Stimulated activated CD4-positive, alpha-beta T cell treated with anti-CD3 and anti-CD28 coated beads, Interleukin-4, amount 100 ng/mL, for 4 hours (primary cell): ENCODE measurements at places on chromosomes 12 and 14.

- DNase-seq, result peak; percentile 76
These were observed at the start of gene MLH3 for GRCh38 chr14:75050852-75051555. MLH3 (minus strand) TSS chr14:75051467; CDS start chr14:75049655, 1,812 bp downstream.

GRCh38 chr12:120194226-120194533 is 335 bp downstream of the GCN1 start:
- no peak for DNase-seq

DNA sequence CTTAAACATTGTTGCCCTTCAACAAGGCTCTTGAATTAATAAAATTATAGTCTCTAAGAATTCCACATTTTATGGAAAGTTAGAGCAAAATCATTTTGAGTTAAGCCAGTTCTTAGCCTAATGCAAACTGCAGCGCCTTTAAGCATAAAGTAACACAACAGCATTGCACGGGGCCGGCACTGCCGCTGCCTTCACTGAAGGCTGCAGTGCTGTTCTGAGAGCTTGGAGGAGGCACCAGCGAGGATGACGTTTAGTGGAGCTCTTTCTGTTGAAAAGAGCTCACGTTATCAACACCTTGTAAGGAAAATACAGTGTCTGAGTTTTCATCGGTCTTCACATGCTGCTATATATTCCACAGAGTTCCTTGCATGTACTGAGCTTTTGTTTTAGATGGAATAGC is 38.3 kb upstream of the DYNC1H1 start:
- DNase-seq, result no peak

DNA sequence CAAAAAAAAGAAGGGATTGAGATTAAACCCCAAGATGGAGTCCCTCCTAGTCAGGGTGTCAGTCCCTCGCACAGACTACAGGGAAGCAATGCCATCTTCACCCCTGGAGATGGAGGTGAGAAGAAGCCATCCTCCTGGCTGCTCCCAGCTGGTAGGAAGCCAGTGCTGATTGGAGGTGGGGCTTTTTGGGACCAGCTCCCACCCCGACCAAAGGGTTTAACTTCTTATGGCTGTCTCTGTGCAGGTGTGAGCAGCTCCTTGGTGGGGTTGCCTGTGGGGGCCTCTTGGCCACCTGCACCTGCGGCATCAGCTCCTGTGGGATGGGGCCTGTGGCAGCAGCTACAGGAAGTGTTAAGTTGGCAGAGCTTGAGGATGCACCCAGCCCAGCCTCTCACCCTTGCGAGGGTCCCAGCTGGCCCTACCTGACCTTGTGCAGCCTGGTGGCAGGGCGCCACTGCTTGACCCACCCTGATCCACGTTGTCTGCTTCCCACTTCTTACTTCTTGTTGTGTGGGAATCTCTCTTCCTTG is 3.8 kb upstream of the KRT86 start:
- DNase-seq, result no peak

DNA sequence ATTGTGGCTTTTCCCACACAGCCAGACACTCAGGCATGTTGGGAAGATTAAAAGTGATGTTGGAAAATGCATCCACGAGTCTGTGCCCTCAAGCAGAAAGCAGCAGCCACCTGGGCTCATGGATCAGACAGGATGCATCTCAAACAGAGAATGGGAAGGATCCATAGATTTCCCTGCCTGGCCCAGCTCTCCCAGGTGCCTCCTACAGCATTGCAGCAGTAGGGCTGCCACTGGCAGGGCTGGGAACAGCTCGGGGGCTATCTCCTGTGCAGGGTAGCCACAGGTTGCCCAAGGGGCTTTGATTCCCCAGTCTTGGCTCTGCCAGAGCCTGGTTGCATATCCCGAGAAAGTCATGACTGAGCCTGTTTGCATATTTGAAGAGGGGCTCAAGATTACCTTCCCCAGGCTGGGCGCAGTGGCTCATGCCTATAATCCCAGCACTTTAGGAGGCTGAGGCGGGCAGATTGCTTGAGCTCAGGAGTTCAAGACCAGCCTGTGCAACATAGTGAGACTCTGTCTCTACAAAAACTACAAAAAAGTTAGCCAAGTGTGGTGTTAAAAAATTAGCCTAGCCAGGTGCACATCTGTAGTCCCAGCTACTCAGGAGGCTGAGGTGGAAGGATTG is 19.5 kb downstream of the C14orf132 start:
- no peak for DNase-seq

DNA sequence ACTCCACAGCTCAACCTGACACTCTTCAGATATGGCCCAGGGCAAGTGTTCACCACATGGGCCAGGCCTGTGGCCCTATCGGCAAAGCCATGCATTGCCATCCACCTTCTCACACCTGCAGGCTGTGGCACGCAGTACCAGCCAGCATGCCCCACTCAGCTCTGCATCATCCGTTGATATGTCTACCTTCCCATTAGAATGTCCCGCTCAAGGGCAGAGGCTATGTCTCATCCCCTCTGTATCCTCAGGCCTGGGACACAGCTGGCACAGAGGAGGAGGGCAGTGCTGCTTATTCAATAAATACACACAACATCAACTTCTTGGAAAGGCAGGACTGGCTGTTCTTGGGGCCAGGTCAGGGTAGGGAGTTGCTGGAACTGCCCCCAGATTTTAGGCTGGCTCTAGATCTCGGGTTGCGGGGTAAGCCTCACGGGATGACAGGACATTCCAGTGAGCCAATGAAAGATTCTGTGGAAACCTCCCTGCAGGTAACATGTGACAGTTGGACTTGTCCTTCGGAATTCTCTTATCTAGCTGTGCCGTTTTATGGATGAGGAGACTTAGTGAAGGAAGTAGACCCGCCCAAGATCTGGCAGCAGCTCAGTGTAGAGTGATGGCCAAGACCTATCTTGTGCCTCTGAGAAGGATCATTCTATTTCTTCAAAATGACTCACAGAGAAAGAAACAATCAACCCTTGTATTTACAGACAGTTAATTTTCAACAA is 25.6 kb downstream of the SYNE3 start:
- DNase-seq, result no peak

- DNase-seq, result no peak
These were observed 124.2 kb downstream of the TTC7B start for GRCh38 chr14:90692061-90692460.

DNA sequence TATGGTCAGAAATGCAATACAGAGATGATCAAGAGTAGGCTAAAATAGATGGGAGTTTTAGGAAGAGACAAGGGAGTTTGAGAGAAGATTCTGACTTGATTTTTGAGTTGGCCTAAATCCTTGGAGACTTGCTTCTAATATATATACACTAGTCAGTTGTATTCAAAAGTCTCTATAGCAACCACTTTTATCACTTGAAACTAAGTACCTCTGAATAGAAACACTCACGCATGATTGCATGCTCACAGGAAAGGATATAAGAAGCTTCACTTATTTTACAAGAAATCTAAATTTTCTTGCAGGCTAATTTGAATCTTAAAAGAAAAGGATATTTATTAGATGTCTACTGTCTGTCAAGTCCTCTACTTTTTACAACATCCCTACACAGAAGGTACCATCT is 316.8 kb downstream of the SNAPC1 start:
- no peak for DNase-seq

DNA sequence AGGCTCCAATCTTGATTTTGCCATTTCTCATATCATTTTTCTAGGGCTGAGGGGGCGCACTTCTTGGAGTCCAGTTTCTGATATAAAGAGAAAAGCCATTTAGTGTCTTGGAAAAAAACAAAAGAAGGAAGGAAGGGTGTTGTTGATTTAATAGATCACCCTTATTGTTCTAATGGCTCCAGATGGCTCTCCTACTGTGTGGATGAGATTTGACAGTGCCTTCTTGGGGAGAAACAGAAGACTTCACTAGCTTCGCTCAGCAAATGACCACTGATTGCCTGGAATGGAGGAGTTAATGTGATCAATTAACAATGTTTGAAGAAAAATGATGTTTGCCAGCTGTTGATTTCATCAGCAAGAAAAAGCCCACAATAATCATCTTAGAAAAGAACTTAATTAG is 216.2 kb downstream of the APAF1 start:
- DNase-seq, result no peak
